ENCODE measurements at places on chromosomes 3 and 15.
A peak's percentile ranks its signal among the peaks of the same experiment; 100 is the strongest.

DNA sequence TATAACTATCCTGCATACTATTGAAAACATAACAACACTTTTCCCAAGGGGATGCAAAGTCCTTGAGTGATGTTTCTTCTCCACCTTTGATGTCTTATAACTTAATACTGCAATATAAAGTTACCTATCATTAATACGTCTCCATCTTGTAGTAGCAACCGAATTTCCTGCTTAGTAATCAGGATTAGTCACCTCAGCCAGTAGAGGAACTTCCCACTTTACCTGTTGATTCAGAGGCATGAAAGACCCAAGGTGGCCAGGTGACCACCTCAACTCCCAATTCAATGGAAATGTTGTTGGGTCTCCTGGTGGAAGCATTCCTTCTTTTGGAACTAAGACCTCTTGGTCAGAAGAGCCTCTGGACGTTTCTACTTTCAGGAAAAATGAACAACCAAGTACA lies 3.5 kb upstream of the TMCC1 start:
- no peak overlapping the region for H3K27ac ChIP-seq
- no peaks in the 10 kb centered on the region for H3K36me3 ChIP-seq
- H3K4me3 ChIP-seq, result no peak overlapping the region

DNA sequence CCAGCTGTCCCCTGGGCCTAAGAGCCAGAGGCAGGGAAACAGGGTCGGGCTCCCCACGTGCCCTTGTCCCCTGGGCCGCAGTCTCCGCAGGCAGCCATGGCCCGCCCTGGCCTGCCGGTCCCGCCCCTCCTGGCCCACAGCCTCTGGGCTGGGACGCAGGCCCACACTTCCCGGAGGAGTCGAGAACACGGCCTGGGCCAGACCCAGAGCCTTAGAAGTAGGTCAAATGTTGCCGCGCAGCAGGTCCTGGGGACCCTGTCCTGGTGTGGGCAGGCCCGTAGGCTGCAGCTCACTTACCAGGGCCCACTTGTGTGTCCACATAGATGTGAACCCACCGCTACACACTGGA lies 4.3 kb upstream of the MYL3 start:
- no peak for DNase-seq
- H3K36me3 ChIP-seq, result no peaks in the 10 kb centered on the region
- no peaks in the 10 kb centered on the region for H3K27me3 ChIP-seq
- H3K4me3 ChIP-seq, result no peak overlapping the region

DNA sequence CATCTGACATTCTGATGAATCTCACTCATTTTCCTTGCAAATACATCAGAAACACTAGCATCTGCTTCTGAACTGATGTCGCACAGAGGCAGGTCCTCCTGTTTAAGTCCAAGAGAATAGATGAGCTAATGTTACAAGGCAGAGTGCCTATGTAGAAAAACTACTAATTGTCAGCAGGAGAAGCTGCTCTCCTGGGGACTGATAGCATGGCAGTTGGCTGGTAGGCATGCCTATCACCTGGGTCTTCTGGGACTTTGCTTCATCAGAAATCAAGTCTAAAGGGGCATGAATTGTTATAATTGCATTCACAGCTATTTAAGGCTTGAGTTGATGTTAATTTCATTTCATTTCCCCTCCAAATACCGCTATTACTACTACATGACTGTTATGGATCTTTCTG lies 457.2 kb downstream of the RAP2B start:
- DNase-seq, result no peak
- peaks cover 17% of the 10 kb centered on the region for H3K4me1 ChIP-seq
- no peaks in the 10 kb centered on the region for H3K36me3 ChIP-seq
- no peak overlapping the region for H3K4me3 ChIP-seq

DNA sequence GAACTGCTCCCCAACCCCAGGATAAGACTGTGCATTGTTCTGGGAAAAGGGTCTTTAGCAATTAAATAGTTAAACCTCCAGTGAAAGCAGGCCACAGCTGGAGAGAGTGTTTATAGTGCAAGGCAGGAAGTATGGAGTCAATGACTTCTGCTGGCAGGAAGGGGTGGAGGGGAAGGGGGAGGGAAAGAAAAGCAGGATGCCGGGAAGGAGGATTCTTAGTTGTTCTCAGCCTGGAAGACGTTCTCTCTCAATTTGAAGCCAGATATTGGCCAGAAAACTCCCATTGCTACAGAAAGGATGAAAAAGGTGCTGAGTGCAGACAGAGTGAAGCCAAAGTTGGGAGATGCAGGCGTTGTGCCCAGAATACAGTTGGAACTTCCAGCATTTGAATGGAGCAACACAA lies 35.7 kb upstream of the ACTL6A start:
- H3K4me1 ChIP-seq, result no peaks in the 10 kb centered on the region
- no peak for DNase-seq
- H3K36me3 ChIP-seq, result no peaks in the 10 kb centered on the region
- no peak overlapping the region for H3K27ac ChIP-seq
- H3K27me3 ChIP-seq, result no peaks in the 10 kb centered on the region
- no peak overlapping the region for H3K4me3 ChIP-seq

DNA sequence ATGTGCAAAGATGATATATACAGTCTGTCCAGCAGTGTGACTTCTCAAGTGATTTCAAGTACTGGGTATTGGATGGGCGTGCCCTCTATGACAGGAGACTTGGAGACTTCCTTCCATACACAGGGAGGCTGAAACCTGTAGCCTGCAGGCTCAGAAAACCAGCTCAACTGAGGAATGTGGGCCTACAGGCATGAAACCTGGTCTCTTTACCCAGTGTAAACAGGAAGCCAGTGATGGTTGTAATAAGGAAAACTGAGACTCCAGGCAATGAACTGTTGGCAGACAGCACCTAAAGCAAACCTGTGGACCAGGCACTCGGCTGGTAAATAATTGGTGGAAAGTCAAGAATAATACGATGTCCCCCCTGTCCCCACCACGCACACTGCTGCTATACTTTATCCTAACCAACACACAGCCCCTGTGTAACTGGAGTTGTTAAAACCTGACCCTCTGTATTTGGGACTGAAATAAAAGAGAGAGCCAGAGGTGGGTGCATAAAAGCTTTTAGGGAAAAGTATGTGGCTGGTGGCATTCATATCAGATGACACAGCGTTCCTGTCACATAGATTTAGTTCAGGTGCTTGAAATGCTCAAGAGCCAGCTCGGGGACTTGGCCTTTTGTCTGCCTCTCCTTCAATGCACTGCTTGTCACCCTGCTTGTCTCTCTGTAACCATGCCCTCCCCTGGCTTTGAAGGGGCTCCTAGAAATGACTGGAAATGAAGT lies 144.7 kb downstream of the TPRG1 start:
- no peak for DNase-seq
- no peak overlapping the region for H3K27ac ChIP-seq

DNA sequence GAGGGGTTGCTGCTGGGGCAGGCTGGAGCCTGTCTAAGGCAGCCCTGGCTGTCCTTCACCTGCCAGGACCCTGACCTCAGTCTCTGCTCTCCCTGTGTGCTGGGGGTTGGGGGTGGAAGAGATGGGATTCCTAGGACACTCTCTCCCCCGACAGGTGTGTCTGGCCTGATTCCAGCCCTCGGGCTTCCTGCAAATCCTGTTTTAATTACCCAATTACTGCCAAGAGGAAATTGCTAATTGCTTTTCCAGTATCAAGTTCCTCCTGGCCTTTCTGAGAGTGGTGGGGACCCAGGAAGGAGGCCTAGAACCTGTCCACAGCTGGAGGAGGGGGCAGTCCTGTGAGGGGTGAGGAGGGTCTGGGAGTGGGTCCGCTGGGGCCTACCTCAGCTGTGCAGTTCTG lies 15.8 kb downstream of the PLXNA1 start:
- no peaks in the 10 kb centered on the region for H3K27me3 ChIP-seq
- no peak overlapping the region for H3K4me3 ChIP-seq
- H3K4me1 ChIP-seq, result no peaks in the 10 kb centered on the region

- H3K27me3 ChIP-seq, result no peaks in the 10 kb centered on the region
- peak within 1 kb of the TSS; percentile 65 for H3K4me3 ChIP-seq
- H3K27ac ChIP-seq, result peak within 1 kb of the TSS; percentile 62
- no peak for DNase-seq
- peaks cover 27% of the 10 kb centered on the region for H3K4me1 ChIP-seq
- no peaks in the 10 kb centered on the region for H3K36me3 ChIP-seq
Observed at GRCh38 chr3:112974894-112975293, at the start of gene CD200R1. TSS of gene CD200R1 (minus strand) at chr3:112975103. CDS start at chr3:112974857, 246 bp downstream.

DNA sequence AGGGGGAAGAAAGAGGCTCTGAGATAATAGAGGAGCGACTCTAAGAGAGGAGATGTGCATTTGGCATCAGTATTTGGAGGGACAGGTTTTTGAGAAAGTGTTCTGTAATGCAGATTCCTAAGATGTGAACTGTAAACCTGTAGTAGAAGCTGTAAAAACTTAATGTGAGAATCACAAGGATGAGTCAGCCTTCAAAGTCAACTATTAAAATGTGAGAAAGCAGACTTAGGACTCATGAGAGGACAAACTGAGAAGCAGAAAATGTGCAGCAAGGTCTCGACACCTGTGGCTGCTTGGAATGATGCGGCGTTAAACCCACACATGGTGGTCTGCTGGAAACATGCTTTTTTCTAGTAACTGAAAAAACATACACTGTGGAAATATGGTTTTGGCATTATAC lies 36.0 kb downstream of the USP13 start:
- no peak overlapping the region for H3K27ac ChIP-seq
- no peak for DNase-seq
- no peak overlapping the region for H3K4me3 ChIP-seq
- no peaks in the 10 kb centered on the region for H3K4me1 ChIP-seq
- peaks cover 4% of the 10 kb centered on the region for H3K36me3 ChIP-seq
- no peaks in the 10 kb centered on the region for H3K27me3 ChIP-seq

GRCh38 chr3:4981665-4982494 lies 2.6 kb downstream of the BHLHE40 start:
- H3K4me1 ChIP-seq, result peaks cover 82% of the 10 kb centered on the region
- peak overlapping the region; percentile 95 for H3K4me3 ChIP-seq
- H3K27ac ChIP-seq, result no peak overlapping the region

GRCh38 chr3:98518816-98519215 lies 3.9 kb downstream of the CLDND1 start:
- H3K4me3 ChIP-seq, result no peak overlapping the region
- no peaks in the 10 kb centered on the region for H3K27me3 ChIP-seq
- DNase-seq, result no peak
- H3K4me1 ChIP-seq, result peaks cover 17% of the 10 kb centered on the region

DNA sequence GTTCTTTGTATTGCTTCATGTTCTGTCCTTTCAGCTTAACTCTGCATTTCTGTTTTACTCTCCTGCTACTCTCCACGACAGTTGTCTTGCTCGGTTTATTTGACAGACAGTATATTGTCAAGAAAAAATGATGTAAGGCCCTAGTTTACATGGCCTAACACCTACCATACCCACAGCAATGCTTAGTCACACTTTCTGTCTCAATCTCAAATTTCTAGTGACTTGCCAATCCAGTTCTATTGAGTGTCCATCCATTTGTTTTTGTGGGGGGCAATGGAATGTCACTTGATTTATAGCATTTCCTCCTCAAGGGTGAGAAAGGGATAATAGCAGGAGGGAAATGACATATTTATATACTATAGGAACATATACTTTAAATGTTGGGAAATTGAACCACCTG lies 676.2 kb downstream of the NAALADL2 start:
- H3K27me3 ChIP-seq, result no peaks in the 10 kb centered on the region
- H3K36me3 ChIP-seq, result no peaks in the 10 kb centered on the region
- DNase-seq, result no peak
- no peak overlapping the region for H3K27ac ChIP-seq

- no peak overlapping the region for H3K27ac ChIP-seq
- peaks cover 44% of the 10 kb centered on the region for H3K27me3 ChIP-seq
- H3K4me1 ChIP-seq, result peaks cover 27% of the 10 kb centered on the region
Observed at GRCh38 chr15:40279437-40280141, 3.3 kb downstream of the ANKRD63 start.

- H3K4me1 ChIP-seq, result no peaks in the 10 kb centered on the region
- no peaks in the 10 kb centered on the region for H3K27me3 ChIP-seq
- no peaks in the 10 kb centered on the region for H3K36me3 ChIP-seq
- no peak overlapping the region for H3K4me3 ChIP-seq
- no peak for DNase-seq
Observed at GRCh38 chr3:64316971-64317370, 91.7 kb upstream of the PRICKLE2 start.

GRCh38 chr15:94131875-94132274 lies 99.5 kb upstream of the MCTP2 start:
- no peak overlapping the region for H3K27ac ChIP-seq
- H3K36me3 ChIP-seq, result no peaks in the 10 kb centered on the region
- no peaks in the 10 kb centered on the region for H3K4me1 ChIP-seq
- no peak overlapping the region for H3K4me3 ChIP-seq
- DNase-seq, result no peak

GRCh38 chr3:13308380-13308801 lies 111.7 kb downstream of the NUP210 start:
- H3K36me3 ChIP-seq, result no peaks in the 10 kb centered on the region
- H3K27me3 ChIP-seq, result no peaks in the 10 kb centered on the region

DNA sequence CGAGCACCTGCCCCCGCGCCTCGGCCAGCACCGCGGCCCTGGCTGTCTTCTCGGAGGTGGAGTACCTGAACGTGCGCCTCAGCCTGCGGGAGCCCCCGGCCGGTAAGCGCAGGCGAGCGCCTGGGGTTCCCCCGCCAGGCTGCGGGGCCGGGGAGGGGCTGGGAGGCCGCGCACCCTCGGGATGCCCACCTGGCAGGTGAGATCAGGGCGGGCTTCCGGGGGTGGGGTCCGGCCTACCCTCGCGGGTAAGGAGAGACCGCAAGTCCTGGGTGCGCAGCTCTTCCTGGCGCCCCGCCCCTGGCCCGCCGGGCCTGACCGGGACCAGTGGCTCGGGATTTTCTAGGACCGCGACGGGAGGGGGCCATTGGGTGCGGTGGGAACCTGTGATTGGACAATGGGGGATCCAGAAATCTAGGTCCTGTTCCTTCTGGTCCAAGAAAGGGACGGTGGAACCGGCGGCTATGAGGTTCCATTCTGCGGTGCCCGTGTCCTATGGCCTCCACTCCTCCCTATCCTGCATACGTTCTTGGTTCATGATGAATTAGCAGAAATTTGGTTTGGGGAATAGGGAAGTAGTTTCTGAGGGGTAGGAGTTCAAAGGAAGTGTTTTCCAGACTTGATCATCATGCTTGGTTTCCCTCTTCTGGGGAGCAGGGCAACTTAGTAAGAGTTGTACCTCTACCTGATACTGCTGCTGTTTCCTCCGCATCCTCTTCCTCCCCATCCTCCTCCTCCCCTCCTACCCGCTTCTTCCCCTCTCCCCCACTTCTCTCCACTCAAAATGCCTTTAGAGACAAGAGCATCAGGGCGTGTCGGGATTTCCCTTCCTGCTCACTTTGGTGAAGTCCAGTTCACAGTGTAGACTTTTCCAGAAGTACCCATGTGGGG lies 808 bp downstream of the ARRDC4 start:
- peaks cover 14% of the 10 kb centered on the region for H3K4me1 ChIP-seq
- DNase-seq, result no peak
- no peak overlapping the region for H3K27ac ChIP-seq
- no peaks in the 10 kb centered on the region for H3K27me3 ChIP-seq
- peak overlapping the region; percentile 56 for H3K4me3 ChIP-seq
- H3K36me3 ChIP-seq, result no peaks in the 10 kb centered on the region

- no peak overlapping the region for H3K4me3 ChIP-seq
- no peak for DNase-seq
- no peaks in the 10 kb centered on the region for H3K36me3 ChIP-seq
- no peaks in the 10 kb centered on the region for H3K27me3 ChIP-seq
Observed at GRCh38 chr15:34815836-34816235, 20.5 kb upstream of the ACTC1 start.

Measured in CD4-positive, alpha-beta T cell (primary cell).